ENCODE measurements at places on chromosomes 7 and 10.

GRCh38 chr7:33806298-33807154 is 98.8 kb upstream of the BMPER start:
- DNase-seq = no peak

DNA sequence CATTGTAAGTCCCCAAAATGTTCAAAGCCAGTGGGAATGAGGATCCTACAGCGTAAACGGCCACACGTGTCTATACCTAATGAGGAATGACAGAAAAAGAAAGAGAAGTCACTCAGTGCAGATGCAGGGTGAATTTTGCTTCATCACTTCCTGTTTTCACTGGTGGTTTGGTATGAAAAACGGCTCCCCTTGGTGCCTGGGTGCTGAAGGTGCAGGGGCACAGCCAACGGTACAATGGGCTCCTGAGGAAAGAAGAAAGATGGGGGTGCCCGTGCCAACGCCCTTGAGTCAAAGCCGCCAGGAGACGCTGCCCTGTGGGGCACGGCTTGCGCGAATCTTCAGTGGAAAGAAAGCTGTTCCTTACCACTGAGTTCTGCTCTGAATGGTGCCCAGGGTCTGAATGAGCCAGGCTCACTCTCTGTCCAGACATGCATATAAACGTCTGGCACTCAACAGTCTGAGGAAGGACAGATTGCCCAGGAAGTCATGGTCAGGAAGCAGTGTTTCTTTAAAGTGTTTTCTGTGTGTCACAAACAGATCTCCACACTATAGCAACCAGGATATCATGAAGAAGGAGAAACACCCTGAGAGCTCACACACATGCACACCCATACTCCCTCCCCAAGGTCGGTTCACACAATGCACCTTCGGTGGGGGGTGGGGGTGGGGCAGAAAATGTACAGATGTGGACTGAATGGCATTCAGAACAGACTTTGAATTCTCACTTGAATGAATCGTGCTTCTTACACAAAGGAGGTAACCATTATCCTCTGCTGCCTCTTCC is 105.8 kb downstream of the ELMO1 start:
- no peak for DNase-seq

DNA sequence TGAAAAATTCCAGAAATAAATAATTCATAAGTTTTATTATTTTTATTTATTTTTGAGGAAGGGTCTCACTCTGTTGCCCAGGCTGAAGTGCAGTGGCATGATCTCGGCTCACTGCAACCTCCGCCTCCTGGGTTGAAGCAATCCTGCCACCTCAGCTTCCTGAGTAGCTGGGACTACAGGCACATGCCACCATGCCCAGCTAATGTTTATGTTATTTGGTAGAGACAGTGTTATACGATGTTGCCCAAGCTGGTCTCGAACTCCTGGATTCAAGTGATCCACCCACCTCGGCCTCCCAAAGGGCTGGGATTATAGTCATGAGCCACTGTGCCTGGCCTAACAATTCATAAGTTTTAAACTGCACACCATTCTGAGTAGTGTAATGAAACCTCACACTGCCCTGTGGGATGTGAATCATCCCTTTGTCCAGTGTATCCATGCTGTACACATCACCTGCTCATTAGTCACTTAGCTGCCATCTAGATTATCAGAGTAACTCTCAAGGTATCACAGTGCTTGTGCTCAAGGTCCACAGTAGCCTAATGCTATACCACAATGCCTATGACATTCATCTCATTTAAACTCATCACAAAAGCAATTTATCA is 17.9 kb downstream of the RTKN2 start:
- DNase-seq = no peak

DNA sequence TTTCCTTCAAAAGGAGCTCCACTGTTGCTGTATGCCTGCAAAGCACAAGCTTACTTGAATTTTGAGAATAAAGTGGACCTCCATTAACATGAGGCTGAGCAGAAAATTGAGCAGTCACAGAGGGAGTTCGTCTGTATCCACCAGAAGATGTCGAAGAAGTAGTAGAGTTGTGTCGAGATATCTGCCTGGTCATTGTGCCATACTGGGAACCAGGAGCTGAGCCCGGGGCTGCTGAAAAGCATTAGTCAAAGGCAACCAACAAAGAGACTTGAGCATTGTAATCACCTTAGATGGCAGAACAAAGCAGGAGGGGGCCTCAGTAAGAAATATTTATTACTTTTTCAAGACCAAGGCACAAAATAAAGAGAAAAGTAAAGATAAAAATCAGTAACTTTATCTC is 61.5 kb downstream of the PDSS1 start:
- DNase-seq = no peak

DNA sequence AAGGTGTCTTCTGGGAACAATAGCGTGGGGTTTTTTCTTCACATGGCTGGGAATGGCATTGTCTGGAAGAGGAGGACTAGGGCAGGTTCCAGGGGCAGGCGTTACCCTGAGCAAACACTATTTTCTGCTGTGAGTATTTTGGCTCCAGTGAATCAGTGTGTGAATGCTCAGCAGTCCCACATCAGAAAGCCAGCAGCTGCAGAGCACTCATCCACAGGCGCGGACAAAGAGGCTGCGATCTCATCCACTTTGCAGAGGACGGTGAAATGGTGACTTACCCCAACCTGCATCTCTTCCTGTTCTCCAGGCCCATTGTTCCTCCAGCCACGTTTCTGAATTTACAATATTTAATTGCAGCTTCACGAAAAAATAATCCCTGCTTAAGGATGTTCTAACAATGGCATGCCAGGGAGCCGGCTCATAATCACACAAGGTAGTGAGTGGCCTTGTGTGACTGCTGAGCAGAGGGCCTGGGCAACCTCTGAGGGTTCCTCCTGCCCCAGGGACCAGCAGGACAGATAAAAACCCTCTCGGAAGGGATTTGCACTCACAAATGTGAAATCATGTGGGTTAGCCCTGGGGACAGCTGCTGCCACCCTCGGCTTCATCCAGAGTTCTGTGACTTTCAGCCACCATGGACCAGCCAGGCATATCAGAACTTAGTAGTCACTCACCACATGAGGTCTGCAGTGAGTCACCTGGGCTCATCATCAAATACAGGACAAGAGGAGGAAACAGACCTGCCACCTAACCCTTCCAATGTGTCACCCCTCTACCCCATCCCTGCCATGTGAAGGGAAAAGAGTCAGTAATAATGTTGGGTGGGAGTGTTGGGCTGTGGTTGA is 65.0 kb upstream of the EN2 start:
- DNase-seq = no peak

DNA sequence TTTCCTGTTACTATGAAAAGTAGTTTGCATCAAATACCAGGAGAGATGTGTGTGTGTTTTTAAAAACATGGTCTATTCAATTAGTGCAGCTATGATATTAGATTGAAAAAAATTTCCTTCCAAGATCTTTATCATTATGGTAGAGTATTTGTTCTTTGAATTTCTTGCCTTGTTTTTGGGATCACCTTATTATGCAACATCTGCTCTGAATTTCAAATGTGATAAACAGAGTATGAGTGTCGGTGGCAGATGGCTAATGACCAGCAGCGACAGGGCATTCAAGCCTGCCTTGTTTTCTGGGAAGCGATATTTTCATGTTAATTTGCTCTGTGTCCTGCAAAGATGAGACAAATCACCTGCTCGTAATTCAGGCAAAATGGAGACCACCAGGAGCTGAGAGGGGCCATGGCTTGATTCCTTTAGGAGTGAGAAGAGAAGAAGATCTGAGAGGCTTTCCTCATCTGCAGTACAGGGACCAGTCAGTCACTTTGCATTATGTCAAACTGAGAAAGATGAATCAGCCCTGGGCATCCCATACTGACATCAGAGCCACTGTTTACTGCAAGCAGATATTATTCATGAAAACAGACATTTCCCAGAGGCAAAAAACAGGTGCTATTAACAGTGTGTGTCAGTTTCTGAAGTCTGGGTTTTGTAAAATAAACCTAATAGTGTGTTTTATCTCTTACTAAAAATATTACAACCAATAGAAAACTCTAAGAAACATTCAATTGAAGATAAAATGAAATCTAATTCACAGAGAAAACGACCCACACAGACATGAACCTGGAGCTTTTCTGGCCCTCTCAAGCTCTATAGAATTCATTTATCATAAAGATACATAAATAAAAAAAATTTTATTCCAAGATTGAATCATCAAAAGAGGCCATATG is 67.6 kb downstream of the CDK6 start:
- DNase-seq = no peak

- DNase-seq = no peak
These were observed 73.1 kb downstream of the BMPR1A start for GRCh38 chr10:86829472-86829871.

DNA sequence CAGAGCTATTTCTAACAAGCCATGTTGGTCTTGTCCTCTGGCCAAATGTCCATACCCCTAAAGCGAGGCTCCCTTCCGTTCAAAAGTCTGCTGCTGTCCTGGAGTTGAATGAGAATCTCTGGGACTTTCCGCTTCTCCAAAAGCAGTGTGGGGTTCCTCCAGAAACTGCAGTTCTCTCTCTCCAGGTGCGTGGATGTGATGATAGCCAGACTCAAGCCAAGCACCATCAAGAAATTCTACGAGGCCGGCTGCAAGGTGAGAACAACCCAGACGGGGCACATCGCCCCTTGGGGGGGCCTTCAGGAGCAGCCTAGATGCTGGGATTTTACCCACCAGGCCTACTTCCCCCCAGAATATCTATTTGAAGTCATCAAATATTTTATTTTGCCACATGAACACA is 26.5 kb downstream of the BTBD16 start:
- no peak for DNase-seq

DNA sequence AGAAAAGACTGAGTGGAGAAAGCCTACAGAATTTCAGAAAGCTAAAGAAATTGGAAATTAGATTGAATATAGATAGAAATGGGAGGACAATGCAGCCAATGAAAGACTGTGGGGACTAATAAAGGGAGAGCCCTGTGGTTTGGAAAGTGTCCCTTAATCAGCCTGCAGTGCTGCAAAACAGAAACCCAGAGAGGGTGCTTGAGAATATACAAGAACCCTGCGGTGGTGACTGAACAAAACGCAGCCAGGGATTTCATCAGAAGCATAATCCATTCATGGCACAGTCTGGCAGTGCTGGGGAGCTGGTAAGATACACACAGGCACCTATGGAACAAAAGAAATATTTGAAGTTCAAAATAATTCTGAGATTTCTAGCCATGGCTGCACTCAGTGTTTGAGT is 19.1 kb downstream of the CEP41 start:
- no peak for DNase-seq

DNA sequence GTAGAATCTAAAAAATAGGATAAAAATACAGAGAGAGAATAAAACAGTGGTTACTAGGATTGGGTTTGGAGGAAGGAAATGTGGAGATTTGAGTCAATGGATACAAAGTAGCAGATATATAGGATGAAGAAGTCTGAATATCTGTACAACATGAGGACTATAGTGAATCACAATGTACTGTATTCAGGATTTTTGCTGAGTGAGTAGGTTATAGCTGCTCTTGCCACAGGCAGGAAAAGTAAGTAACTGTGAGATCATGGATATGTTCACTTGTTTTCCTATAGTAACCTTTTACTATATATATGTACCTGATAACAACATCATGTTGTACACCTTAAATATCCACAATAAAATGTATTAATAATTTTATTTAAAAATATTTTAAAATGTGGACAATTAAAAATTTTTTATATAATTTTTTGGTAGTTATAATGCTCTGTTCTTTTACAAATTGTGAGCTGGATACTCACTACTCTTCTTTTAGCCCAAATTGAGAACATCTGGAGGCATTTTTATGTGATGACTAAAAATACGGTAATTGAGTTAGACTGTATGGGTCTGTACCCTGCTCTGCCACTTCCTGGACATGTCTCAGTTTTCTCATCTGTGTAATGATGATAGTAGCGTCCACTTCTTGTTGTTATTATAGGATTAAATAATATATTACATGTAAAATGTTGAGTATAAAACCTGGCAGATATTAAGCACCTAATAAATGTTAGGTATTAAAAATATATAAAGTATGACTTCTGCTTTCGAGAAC is 439.1 kb downstream of the AUTS2 start:
- peak; percentile 33 for DNase-seq

DNA sequence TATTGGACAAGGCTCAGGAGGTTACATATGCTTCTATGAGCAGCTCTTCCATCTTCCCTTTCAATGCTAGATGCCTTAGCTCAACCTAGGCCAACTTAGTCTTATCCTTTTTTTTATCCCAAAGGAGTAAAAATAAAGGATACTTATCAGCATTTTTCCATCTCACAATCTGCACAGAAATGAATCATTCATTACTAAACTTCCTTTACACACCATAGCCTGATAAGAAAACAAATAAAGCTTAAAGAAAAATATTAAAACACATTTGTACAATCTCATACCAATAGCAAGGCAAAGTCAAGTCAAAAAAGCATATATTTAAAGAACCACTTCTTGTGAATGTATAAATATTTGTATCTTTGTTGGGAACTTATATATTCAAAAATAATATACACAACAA is 407.4 kb downstream of the GRM8 start:
- DNase-seq = no peak

DNA sequence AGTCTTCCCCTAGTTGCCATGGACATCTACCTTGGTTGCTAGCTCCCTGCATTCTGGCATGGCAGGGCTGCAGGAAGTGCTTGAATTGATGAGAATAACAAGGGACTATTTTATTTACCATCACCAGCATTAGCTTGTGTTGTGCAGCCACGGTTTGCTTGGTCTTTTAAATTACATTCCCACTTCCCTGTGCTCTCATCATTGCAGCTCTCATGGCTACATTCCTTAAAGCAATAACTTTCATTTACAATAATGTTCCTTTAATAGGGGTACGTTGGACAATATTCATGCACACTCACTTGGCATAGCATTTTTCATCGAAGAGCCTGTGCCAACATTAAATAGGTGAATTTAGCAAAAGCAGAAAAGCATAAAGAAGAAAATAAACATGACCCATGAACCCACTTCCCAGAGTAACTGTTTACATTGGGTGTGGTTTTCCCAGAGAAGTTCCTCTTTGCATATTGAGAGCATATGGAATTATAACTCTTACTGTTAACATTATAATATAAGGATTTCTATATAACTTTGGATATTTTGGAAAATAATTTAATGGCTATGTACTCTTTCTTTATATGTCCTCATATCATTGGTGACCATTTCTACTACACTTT is 113.2 kb upstream of the VWC2 start:
- DNase-seq = no peak

Measured in fibroblast of skin of left biceps (primary cell).